Stimulated activated CD4-positive, alpha-beta T cell treated with anti-CD3 and anti-CD28 coated beads, Interleukin-1b, Interleukin-23, amount 100 ng/mL, for 48 hours (primary cell): ENCODE measurements at places on chromosomes 7 and 10.

GRCh38 chr10:61943674-61944378 lies 42.3 kb downstream of the ARID5B start:
- DNase-seq, result peak; percentile 43

DNA sequence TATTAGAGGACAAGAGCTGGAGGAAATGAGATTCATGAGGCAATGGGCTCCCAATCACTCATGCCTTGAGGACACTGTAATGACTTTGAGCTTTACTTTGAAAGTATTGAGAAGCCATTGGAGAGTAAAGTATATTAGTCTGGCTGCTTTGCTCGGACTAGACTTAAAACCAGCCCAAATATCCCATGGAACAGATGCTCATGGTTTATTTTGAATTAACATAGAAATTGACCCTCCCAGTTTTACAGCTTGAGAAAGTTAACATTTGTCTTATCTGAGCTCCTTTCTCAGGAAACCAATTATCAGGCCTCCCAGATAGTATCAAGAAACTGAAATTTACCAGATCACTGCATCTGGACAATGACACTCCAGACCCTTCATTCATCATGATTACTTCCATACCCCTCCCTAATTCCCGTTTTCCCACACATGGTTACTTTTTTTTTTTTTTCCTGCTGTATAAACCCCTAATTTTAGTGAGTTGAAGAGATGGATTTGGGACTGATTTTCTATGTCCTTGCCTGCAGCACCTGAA lies 270.8 kb upstream of the SMIM30 start:
- DNase-seq, result no peak

DNA sequence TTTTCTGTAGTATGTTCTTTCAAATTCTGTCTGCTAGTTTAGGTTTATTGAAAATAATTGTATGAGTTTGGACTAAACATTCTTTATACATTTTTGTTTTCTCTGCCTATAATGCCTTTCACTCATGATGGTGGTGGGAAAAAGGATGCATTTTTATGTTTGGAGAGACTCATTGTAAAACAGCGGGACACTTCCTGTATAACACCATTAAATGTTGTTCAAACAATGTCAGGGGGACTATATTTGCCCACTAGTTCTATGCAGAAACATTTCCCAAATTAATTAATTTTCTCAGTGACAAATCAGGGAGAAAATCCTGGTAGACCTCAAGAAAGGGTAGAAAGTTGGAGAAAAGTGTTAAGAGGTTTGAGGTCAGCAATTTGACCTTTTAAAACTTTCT lies 207.7 kb downstream of the MALRD1 start:
- DNase-seq, result no peak

DNA sequence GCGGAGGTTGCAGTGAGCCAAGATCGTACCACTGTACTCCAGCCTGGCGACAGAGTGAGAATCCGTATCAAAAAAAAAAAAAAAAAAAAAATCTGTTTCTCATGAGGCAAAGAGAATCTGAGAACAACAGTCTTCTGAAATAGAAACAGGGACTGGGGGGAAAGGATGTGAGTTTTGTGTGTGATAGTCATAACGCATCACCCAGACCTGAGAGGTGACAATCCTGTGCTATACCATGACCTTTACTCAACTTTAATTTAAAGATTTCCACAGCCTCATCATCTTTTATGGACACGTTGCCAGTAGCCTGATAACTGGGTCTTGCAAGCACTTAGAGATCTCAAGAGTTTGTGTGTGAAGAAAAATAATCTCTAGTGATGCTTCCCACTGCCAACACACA lies 2.3 kb downstream of the ATXN7L1 start:
- DNase-seq, result no peak

- DNase-seq, result peak; percentile 67
Observed at GRCh38 chr7:24882989-24883621, 96.9 kb downstream of the OSBPL3 start.

- no peak for DNase-seq
Observed at GRCh38 chr10:8296090-8296733, 241.7 kb downstream of the GATA3 start.

DNA sequence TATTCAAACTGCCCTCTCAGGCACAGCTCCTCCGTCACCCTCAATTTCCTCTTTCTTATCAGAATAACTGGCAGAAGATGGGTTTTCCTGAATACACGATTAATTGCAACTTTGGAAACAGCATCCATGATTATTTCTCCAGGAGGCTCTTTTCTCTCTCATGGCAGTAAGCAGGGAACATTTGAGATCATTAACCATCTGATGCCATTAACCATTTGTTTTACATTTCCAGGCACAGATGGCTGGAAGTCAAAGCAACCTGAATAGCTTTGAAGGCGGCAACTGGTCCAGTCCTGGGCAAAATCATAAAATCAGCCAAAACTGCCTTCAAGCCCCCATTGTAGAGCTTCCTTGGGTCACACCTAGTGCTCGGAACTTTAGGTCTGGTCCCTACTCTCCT lies 289.5 kb upstream of the AOAH start:
- no peak for DNase-seq

- DNase-seq, result no peak
Observed at GRCh38 chr10:121525251-121526134, 72.8 kb downstream of the FGFR2 start.

DNA sequence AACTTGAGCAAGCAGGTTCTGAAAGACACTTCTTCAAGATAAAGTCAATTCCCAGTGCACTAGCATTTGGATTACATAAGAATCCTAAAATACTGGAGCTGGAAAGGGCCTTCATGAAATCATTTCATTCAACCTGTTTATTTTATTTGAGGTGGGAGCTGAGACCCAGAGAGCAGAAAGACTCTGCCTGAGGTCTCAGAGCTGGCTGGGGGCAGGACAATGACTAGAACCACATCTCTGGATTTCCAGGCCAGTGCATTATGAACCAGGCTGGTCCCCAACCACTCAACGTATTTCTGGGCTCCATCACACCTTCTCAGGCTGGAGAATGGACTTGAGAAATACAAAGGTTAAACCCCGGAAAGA lies 8.4 kb downstream of the ANXA11 start:
- DNase-seq, result no peak

- no peak for DNase-seq
Observed at GRCh38 chr10:33336582-33337325, 2.3 kb upstream of the NRP1 start.

- DNase-seq, result no peak
Observed at GRCh38 chr7:1917221-1918062, 247.4 kb downstream of the ELFN1 start.

DNA sequence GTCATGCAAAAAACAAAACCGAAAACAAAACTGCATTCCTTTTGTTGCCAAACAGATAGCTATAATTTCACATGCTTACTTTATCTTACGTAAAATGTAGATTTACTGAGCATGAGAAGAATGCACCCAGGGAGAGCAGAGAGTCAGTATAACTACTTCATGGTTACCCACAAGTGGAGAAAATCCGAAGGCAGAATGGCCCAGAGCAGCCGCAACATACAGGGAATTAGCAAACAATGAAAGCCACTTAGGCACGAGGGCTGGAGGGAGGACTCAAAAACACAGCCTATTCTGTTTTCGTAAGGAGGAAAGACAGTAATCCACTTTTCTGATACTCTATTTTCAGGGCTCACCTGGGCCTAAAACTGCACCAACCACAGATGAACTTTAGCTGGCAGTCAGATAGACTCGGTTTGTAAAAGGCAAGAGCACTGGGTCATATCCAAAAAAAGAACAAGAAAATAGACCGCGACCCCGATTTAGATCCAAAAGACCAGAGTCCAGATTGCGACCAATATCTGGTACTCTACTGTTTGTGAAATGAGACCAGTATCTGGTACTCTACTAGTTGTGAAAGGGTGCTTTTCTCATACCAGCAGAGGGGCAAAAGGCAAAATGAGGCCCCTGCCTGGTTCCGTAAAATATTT lies 1.3 kb downstream of the ITPRIP start:
- DNase-seq, result no peak

- DNase-seq, result no peak
Observed at GRCh38 chr10:87670586-87670985, 10.9 kb downstream of the PAPSS2 start.

- no peak for DNase-seq
Observed at GRCh38 chr10:34156781-34157425, 658.2 kb downstream of the PARD3 start.

- DNase-seq, result no peak
Observed at GRCh38 chr7:7970531-7971307, 2.1 kb downstream of the GLCCI1 start.

GRCh38 chr7:16695621-16696237 lies 49.7 kb downstream of the BZW2 start:
- DNase-seq, result no peak

GRCh38 chr7:149180722-149181449 lies 14.5 kb upstream of the ZNF282 start:
- DNase-seq, result no peak

DNA sequence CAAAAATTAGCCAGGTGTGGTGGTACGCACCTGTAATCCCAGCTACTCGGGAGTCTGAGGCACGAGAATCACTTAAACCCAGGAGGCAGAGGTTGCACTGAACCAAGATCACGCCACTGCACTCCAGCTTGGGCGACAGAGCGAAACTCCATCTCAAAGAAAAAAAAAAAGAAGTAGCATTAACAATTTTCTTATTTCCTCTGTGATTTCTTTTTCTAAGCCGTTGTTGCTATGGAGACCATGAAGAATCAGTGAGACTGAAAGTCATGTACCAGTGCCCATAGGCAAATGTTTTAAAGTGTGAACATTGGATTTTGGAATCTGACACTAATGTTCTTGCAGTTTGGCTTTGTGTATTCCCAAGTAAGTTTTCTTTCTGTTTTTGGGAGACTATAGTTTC lies 18.4 kb upstream of the MAP3K8 start:
- no peak for DNase-seq

GRCh38 chr7:148334441-148334956 lies 256.1 kb upstream of the C7orf33 start:
- no peak for DNase-seq

GRCh38 chr7:15618275-15618674 lies 56.5 kb upstream of the AGMO start:
- no peak for DNase-seq
